NCI-H446 treated with DMSO at 0.1 percent for 48 hours (cell line): ENCODE measurements at places on chromosomes 5 and 9.
A peak's percentile ranks its signal among the peaks of the same experiment; 100 is the strongest.

DNA sequence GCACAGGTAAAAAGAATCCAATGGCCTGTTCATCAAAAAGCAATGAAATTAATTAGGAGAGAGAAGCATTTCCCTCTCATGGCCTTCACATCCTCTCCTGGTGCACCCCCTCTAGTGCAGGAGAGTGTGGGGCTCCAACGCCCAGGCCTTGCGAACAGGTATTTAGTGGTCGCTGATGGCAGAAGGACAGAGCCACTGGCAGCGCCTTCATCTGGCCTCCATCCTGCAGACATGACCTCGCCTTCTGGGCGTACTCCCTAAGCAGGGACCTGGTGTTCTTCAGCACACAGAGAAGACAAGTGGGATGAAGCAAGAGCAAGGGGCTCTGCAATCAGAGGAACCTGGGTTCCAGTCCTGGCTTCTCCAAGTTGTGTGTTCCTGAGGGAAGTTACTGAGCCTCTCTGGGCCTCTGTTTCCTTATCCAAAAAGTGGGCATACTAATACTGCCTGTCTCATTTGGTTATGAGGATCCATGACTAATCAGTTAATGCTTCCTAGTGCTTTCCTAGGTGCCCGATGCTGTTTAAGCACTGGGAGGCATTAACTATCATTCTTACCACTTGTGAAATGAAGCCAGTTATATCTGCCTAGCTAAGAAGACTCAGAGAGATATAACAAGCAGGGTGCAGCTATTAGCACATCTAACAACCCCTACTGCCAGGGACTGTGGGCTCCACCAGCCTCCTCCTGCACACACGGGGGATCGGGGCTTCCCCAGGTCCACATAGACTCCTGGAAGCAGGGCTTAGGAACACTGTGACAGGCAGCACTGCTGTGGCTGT, 77.3 kb downstream of the SEMA4D start:
- DNase-seq: no peak

DNA sequence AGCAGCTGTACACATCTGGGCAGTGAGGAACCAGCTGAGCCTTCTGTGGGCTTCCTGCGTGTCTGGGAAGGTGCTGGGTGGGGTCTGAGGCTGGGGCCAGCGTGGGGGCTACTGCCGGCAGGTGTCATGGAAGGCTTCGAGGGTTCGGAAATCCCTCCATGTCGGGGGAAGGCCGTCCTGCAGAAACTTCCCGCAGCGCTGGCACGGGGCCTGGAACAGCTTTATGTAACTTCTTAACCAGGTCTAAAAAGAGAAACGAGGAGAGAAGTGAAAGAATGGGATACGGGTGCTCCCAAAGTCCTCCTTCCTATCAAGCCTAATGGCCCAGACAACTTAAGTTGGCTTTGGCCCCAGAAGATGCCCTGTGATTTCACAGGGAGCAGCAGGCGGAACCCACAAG, 120.6 kb upstream of the RAPGEF1 start:
- no peak for DNase-seq

DNA sequence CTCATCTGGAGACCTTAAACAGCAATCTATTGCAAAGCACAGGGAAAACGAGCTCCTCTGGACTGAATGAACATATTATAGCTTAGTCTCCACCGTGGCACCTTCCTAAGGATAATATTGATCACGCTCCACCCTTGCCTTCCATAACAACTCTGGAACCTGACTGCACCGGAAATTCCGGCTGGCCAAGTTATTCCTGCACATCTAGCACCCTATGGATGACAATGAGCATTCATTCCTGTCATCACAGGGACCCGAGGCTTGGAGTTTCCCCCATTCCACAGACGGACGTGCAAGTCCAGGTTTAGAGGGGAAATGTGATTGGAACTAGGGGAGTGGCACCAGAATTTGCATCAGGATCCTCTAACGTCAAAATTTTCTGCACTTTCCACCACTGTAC, 27.5 kb downstream of the STK10 start:
- DNase-seq: no peak

DNA sequence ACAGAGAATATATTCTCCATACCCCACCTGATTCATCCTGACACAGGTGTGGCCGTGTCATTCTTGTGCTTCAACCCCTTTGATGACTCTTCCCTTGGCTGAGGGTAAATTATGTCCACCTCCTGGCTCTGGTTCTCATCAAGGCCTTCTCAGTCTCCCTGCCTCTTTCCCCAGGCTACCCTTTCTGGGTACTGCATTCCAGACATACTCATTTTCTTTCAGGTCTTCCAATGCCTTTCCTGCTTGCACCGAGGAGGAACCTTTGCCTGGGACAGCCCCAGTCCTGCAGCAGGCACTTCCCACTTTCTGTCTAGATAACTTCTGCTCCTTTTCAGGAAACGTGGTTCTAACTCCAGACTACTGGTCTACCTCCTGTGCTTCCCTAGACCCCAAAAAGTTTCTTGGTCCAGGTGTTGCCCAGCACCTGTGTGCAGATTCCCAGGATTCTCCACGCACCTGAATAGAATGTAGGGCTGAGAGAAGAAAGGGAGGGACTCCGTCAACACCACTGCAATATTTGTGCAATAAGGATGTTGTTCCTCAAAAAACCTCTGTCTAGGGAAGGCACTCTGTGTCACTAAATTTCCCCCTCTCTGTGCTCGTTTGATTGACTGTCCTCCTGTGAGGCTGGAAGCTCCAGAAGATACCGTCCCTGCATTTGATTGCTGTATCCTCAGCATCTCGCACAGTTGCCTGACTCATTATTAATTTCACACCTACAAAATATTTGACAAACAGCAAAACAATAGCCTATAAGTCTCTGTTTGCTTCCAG, 255.4 kb upstream of the NFIL3 start:
- no peak for DNase-seq

GRCh38 chr9:31519424-31519823, 865.0 kb upstream of the ACO1 start:
- DNase-seq: no peak

GRCh38 chr5:68683632-68684036, 410.2 kb upstream of the SLC30A5 start:
- DNase-seq: peak; percentile 29

DNA sequence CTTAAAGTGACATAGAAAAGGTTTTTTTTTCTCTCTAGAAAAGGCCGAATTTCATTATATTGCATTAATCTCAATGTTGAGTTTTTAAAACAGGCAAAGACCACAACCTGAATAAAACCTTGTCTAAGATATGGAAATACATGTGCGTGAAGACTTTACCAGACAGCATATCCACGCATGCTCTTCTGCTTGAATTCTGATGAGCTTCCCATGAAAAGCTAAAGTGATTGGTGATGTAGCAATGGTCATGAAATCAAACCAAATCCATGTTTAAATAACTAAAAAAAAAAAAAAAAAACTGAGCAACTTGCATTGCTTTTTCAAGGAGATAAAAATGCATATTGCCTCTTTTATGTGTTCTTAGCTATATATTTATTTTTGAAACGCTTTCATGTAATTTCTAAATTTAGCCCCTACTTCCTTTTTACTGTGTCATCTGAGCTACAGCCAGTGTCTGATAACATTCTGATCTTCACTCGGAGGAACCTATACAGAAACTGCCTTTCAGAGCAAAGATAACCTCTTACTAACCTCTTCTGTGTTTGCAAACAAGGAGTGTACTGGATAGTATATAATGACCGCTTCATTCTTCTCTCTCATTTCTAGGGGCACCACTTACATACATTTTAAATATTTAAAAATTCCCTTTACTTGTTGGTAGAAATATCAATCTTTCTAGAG, 179.1 kb upstream of the GNA14 start:
- no peak for DNase-seq

DNA sequence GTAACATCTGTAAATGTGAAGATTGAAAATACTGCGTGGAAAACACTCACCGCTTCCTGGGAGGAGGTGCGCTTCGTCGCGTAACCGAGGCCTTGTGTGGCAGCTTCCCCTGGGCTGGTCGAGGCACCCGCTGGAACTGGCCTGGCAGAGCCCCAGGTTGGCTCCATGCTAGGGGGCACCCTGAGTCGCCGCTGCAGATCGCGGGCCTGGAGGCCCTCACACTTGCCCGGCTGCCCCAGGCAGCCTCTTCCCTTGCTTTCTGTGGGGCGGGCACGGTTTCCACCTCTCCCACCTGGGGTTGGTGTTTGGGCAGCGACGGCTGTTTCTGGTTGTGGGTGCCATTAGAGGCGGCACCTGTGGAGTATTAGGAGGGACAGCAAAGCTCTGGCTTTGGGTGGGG, 852 bp downstream of the ZNF354C start:
- DNase-seq: no peak

GRCh38 chr5:177365845-177366527, 8.3 kb downstream of the RGS14 start:
- DNase-seq: no peak

- no peak for DNase-seq
These were observed 9.3 kb upstream of the ECM2 start for GRCh38 chr9:92545002-92545510.

- DNase-seq: no peak
These were observed 67.8 kb downstream of the DROSHA start for GRCh38 chr5:31464081-31464480.

DNA sequence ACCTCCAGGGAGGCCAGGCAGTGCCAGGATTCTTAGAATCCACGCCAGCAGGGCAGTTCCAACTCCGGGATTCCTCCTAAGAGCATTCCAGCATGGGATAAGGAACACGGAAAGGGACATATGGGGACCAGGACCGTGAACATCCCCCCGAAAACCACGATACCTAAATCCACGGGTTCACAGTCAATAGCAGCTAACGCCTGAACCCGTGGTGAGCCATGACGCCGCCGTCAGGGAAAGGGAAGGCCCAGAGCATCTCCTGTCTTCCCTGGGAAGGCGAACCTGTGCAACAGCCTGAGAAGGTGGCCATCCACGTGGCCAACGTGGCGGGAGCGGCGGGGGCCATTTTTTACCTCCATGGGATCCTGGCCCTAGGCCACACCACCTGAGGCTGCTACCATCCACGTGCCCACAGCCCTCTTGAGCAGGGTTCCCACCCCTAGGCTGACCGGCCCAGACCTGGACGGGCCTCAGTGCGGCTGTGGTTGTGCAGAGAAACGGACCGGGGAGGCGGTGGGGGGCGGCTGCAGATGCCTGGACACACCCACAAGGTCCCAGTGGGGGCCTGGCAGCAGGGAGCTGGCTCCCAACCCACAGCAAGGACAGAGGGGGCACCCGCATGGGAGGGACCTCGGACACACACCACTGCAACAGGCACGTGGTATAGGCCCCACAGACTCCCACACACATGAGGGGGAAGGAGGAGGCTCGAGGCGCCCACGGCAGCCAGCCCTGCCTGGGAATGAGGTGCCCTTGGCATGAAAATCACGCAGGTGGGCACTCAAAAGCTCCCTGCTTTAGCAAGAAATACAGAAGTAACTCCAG, 42.8 kb downstream of the SLC12A7 start:
- no peak for DNase-seq

GRCh38 chr9:124632077-124632621, 125.0 kb upstream of the NR5A1 start:
- DNase-seq: peak; percentile 9

GRCh38 chr5:119269061-119269944, 86.5 kb upstream of the TNFAIP8 start:
- no peak for DNase-seq

DNA sequence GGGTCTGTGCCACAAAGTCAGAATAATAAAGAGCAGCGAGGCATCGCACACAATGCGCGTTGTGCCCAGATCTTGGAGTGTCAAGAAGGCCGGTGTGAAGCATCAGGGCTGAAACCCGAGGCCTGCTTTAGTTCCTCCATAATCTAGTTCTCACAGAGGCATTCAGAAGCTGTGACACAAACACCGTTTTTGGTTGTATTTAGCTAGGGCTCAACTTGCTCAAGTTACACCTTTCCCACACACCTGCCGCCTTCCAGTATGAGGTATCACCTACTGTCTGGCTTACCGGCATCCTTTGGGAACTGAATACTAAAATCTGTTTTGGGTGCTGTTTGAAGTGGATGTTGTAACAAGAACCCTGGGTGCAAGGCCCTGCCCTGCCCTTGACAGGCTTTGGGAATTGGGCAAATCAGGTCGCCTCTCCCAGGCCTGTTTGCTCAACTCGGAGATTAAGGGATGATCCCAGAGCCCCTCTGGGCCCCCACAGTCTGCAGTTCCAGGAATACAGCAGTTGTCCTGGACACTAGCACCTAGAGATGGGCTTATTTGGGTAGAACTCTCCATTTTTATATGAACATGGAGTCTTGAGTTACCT, 27.0 kb downstream of the SLC25A25 start:
- DNase-seq: no peak

- peak; percentile 56 for DNase-seq
These were observed 1.4 kb upstream of the ENC1 start for GRCh38 chr5:74641735-74642542.

DNA sequence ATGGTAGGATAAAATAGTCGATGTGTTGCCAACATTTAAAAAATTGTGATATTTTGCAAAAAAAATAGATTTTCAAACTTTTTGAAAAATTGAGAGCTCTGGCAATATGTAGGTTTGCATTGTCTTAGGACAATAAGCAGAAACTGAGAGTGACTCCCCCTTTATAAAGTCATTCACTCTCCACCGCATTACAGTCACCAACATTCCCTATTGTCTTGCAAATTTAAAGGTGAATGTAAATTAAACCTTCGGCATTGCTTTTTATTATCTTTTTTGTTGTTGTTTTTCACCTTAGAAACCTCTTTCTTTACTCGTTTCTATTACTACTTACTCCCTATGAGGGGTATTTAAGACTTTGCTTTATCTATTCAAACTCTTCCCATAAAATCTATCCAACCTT, 944.2 kb downstream of the DTWD2 start:
- DNase-seq: no peak

- DNase-seq: no peak
These were observed 27.6 kb downstream of the RAPGEF1 start for GRCh38 chr9:131712151-131712716.

DNA sequence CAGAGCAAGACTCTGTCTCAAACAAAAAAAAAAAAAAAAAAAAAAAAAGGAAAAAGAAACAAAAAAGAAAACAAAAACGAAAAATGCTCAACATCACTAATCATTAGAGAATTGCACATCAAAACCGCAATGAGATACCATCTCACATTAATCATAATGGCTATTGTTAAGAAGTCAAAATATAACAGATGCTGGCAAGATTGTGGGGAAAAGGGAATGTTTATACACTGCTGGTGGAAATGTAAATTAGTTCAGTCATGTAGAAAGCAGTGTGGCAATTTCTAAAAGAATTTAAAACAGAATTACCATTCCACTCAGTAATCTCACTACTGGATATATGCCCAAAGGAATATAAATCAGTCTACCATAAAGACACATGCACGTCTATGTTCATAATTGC, 50.4 kb upstream of the PRR16 start:
- no peak for DNase-seq

DNA sequence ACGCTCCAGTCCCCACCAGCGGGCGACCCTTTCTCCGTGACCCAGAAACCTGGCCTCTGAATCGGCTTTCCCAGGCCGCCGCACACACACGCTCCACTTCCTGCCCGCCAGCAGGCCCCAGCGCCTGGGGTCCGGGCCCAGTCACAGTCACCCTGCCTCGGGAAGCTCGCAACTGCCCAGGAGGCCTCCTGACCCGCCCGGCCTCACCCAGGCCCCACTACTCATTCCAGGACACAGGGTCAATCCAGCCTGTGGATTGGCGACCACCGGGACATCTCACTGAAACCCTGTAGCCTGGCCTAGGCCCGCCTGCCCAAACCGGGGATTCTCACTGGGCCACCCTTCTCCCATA, 2.7 kb upstream of the IRX4 start:
- no peak for DNase-seq
